ENCODE measurements at places on chromosomes 13 and 19.

GRCh38 chr13:40109351-40109844, 453.9 kb downstream of the COG6 start:
- DNase-seq = no peak

GRCh38 chr19:19471682-19472081, 43.7 kb downstream of the TSSK6 start:
- DNase-seq = no peak

GRCh38 chr19:46014941-46015686, 7.7 kb downstream of the PGLYRP1 start:
- peak; percentile 70 for DNase-seq

DNA sequence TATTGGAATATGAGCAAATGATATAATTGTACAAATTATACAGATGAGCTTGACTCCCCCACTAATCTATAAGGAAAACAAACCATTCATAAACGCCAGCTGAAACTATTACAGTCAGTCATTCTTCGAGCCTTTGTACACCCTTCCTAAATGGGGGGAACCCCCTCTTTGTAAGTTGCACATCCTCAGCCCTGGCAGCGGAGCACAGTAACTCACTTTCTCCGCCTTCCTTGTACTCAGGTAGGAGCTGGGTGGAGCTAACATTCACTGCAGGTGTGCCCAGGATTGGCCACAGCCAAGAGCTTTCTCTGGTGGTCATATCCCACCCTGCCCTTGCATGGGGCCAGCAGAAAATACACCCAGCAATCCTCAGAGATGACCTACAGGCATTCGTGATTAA, 28.6 kb downstream of the PIN1 start:
- DNase-seq = peak; percentile 14

- no peak for DNase-seq
Measured at GRCh38 chr13:113648216-113648610, 9.8 kb downstream of the ATP4B start.

- peak; percentile 39 for DNase-seq
Measured at GRCh38 chr19:6887316-6887715, at the start of gene ADGRE1. Gene ADGRE1, plus strand, starts transcription at chr19:6887579. Its CDS starts 30 bp downstream, at chr19:6887609.

DNA sequence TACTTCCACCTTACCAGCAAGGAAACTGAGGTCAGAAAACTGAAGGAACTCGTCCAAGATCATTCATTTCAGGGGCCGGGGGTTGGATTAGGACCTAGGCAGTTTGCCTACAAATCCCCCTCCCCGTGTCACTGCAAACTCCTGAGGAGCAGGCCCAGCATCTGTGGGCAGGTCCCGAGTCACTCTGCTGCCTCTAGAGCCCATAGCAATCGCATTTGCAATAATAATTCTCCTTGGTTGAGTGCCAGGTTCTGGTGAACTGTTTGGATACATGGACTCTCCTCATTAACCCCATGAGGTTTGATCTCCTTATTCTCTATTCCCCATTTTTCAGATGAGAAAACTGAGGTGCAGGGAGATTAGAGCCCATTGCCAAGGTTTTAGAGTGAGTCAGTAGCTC, 903 bp downstream of the PIN1 start:
- no peak for DNase-seq

- DNase-seq = no peak
Measured at GRCh38 chr19:35553385-35554000, 8.1 kb downstream of the TMEM147 start.

DNA sequence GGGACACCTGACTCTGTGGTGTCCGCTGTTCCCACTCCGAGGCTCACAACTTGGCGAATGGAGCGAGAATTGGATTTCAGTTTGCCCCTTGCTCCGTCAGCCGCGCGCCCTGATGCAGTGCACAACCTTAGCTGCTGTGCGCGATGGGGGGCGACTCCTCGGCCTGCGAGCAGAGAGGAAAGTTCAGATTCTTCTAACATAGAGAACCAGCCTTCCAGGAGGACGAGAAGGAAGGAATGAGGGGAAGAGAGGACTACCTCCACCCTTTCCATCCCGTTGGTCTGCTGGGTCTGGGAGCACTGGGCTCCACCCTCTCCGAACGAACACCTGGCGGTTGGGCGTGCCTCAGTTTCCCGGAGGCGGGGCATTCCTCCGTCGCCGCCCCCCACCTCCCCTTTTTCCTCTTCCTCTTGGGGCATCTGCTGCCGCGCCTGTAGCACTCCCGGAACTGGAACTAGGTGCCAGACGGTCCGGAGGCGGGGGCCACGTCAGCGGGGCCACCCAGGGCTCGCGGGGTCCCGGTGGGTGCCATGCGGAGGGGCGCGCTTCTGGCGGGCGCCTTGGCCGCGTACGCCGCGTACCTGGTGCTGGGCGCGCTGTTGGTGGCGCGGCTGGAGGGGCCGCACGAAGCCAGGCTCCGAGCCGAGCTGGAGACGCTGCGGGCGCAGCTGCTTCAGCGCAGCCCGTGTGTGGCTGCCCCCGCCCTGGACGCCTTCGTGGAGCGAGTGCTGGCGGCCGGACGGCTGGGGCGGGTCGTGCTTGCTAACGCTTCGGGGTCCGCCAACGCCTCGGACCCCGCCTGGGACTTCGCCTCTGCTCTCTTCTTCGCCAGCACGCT, at the start of gene KCNK6:
KCNK6 (plus strand) TSS at position 425 of the 838 bp plus-strand sequence; CDS start at position 531, 106 bp downstream.
- DNase-seq = peak; percentile 45

DNA sequence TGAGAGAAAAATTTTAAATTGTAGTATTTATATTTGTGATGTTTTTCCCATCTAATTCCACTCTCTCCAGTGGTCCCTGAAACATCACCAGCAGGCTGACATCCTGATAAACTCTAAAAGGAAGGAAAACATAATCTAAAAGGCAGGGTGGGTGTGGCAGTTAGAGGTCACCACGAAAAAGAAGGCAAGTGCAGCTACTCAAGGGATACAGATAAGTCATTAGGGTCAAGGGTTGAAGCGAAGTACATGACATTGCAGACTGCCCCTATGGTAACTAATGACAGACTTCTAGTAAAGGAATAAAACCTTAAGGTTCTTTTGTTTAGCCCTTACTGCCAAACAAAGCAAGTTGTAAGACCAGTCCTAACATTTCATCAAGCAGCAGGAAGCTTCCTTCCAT, 6.0 kb upstream of the NEK3 start:
- DNase-seq = no peak

DNA sequence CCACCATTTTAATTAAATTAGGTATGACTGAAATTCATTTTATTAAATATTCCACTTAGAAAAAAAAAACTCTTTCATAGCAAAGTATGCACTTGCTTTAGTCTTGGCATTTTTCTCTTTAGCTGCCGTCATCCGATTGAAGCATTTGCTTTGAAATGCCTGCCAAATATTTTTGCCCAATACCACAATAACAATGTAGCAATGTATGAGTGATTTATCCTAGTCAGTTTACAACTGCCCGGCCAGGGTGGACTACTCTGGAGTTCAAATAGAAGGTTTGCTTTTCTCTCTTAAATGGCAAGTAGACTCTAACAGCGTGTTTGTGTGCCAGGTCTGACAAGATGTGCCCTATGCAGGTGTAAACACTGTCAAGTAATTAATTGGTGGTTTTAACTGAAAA, 675.3 kb upstream of the SGCG start:
- DNase-seq = no peak

- no peak for DNase-seq
Measured at GRCh38 chr13:72523049-72523448, 204.4 kb downstream of the MZT1 start.

- no peak for DNase-seq
Measured at GRCh38 chr13:30355839-30356238, 48.5 kb upstream of the KATNAL1 start.

DNA sequence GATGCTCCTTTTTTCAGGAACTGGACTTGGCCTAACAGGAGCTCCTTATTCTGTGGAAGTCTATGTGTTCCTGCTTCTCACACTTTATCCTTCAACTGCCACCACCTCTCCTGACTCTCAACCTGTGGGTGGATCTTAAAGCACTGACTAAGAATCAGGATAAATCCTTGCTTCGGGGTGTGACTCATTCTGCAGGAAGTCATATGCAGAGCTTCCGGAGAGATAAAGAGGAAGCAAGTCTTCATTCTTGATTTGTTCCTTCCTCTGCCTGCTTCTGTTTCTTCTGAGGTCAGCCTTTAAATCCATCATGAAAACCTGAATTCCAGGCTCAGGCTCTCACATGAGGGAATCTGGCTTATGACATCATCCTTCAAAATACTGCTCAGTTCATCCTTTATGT, 137.1 kb upstream of the ATXN8OS start:
- DNase-seq = no peak

- no peak for DNase-seq
Measured at GRCh38 chr19:57537953-57538547, 10.9 kb downstream of the ZNF549 start.

DNA sequence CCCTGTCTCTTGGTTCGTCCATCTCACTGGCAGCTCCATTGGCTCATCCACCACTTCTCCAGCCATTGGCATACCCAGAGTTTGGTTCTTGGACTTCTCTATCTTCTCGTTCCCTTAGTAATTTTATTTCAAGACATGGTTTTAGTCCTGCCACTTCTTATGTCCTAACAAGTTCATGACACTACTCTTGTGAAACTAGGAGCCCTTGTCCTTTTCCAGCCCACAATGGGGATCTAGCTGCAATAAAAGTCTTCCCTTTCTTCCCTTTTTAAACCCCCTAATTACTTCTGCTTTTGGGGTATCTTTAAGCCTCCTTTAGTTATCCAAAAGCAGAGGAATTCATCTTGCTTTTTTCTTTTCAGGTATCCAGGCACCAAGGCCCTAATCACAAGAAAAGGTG, 2.9 kb upstream of the RCBTB2 start:
- no peak for DNase-seq

GRCh38 chr19:15776991-15777970, 10.2 kb upstream of the OR10H5 start:
- no peak for DNase-seq

GRCh38 chr19:34508540-34508939, 27.0 kb downstream of the WTIP start:
- no peak for DNase-seq

- DNase-seq = no peak
Measured at GRCh38 chr13:38628554-38628953, 58.3 kb upstream of the FREM2 start.

GRCh38 chr19:11495885-11496284, 9.8 kb downstream of the ZNF653 start:
- DNase-seq = no peak

GRCh38 chr13:109331898-109332297, 454.5 kb downstream of the IRS2 start:
- DNase-seq = no peak
